ENCODE measurements at places on chromosomes 16 and 17.

- no peak for DNase-seq
Observed at GRCh38 chr17:34024386-34024785, 230.7 kb upstream of the CCL2 start.

GRCh38 chr16:2511996-2512734 lies 1.6 kb upstream of the ATP6V0C start:
- no peak for DNase-seq

DNA sequence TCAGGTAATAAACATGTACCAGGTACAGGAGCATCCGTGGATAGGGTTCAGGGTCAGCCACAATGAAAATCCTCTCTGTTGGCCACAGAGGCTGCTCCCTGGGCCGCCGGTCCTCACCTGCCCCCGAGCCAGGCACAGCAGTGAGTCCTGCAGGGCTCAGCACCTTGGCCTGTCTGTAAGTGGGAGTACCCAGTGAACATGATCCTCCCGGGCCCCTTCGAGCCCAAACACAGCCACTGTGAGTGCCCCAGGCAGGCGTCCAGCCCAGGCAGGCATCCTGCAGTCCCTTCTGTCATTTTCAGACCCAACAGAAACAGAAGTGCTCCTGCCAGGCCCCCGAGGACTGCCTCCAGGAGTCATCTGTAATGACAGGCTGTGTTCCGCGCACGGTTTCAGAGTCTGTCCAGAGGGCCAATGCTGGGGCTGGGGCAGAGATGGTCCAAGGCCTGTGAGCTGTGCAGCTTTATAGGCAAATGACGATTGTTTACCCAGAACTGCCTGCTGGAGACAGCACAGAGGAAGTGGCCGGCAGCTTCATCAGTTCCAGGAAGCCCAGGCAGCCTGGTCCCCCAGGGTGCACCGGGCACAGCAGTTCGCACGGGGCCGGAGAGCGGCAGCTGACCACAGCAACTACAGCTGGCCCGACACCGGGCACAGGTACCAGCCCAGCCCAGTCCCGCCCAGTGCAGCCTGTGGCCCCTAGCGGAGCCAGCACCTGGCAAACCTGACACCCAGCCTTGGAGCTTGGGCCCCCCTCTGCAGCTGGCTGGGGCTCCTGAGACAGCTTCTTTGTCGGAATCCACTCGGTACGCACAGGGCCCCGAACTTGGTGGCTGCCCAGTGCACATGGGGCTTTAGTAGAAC lies 13.2 kb downstream of the SLC7A5 start:
- no peak for DNase-seq

DNA sequence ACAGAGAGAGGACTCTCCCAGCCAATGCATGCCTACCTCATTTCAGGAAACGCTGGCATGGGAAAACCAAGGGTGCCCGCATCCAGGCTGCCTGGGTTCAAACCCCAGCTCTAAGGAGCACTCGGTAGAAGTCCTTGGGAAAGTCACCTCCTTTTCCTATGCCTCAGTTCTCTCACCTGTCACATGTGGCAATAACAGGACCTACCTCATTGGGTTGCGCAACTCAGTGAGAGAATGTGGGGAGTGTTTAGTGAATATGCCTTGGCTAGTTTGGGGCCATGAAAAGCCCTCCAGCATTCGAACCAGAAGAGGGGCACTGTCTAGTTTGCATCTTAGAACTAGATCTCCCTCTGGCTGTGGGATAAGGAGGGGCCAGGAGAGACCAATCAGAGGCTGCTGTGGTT lies 9.0 kb upstream of the NXPH3 start:
- DNase-seq = no peak

DNA sequence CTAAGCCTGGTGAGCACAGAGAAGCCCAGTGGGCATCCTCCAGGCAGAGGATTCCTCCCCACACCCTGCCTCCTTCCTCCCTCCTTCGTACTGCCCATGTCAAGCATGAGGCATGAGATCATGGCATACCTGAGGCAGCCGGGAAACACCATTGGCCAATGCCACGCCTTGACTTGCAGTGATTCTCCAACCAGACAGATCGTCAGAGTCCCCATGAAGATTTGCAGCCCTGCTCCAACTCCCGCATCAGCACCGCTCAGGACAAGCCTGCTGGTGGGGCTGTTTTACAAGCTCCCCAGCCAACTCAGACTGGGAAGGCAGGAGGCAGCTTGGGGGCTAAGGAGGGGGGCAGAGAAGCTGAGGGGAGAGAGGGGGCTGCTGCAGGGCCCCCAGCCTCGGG lies 2.9 kb upstream of the KRT16 start:
- no peak for DNase-seq

DNA sequence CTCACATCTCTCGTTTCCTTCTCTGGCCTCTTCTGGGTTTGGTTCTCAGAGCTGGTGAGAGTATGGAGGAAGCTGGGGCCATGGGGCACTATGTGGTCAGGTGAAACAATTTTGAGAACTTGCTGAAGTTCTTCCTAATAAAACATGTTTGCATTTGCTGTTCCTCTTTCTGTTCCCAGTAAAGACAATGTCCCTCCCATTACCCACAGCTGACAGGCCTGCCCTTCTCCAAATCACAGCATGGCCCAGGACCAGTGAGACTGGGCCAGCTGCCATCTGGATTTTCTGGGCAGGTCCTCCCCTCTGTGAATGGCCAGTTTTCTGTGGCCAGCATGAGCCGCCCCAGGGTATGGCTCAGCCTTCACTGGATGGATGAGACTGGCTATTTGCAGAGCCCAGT lies at the start of gene CD300H:
TSS of gene CD300H (minus strand) at position 113 of the 400 bp plus-strand sequence.
- DNase-seq = no peak

DNA sequence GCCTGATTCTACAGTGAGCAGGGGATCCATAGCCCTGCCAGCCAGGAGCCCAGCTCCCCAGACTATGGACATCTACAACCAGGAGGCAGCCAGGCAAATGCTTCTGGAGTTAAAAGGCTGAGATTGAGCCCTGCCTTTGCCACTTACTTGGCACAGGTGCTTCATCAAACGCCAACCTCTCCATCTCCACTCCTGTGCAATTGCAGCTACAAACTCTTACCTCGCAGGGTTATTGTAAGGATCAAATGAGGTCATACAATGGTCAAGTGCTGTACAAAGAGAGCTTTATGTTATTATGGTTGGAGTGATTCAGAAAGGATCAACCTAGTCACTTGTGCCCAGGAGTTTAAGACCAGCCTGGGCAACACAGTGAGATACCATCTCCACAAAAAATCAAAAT lies 9.8 kb upstream of the MYO18A start:
- no peak for DNase-seq

DNA sequence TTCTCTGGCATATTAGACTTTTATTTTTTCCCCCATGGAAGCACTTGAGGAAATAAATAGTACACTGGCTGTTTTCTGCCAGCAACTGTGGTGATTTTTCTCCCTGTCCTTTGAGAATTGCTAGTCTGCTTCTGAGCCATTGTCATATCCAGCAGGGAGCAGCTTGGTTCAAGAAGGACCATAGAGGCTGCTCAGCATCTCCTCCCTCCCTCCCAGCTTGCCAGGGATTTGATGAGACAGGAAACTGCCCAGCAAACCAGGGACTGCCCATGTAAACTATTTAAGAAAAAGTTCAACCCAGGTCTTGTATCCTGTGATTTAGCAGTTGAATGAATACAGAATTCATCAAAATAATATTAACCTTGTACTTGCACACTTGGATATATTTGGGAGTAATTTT lies 39.5 kb downstream of the CYB5B start:
- DNase-seq = no peak
